Stimulated activated CD4-positive, alpha-beta T cell treated with anti-CD3 and anti-CD28 coated beads, TNF-alpha, amount 100 ng/mL, for 1 hour (primary cell): ENCODE measurements at places on chromosomes 2 and 18.

- no peak for DNase-seq
These were observed 526 bp downstream of the PRKRA start for GRCh38 chr2:178450524-178450773.

- no peak for DNase-seq
These were observed 14.5 kb downstream of the DNAJC27 start for GRCh38 chr2:24957221-24957620.

- DNase-seq, result no peak
These were observed 15.4 kb upstream of the RMC1 start for GRCh38 chr18:23487738-23488570.

DNA sequence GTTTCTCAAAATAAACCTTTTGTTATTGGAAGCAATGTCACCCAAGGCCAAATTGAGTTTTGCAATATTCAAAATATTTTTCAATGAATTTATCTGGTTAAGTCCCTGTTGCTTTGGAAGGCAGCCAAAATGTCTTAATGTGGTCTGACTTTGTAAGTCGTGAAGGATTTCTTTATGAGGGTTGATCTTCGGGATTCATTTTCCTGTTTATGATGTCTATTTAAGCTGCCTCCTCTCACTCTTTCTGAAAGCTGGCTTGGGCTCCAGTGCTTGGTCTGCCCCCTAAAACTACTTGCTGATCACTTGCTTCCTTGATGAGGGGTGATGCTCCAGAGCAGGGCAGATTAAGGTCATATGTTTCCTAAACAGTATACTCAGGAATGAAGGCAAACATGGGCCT, 141.1 kb downstream of the ANTXR1 start:
- no peak for DNase-seq

DNA sequence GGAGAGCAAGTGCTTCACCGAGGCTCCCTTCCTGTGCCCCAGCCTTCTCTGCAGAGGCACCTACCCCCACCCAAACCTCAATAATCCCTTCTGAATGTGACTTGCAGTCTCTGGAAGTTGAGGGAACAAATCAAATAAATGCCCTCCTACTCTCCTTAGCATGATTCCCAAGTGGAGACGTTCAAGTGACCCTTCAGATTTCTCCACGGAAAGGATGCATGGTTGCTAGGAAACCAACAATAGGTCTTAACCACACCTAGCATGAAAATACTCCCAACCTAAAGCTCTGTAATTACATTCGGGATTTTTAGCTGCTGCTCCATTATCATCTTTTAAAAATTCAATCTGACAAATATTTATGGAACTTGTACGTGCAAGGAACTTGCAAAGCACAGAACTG, 50.2 kb upstream of the CABLES1 start:
- no peak for DNase-seq

GRCh38 chr2:192064459-192064858, 130.3 kb downstream of the TMEFF2 start:
- DNase-seq, result no peak

DNA sequence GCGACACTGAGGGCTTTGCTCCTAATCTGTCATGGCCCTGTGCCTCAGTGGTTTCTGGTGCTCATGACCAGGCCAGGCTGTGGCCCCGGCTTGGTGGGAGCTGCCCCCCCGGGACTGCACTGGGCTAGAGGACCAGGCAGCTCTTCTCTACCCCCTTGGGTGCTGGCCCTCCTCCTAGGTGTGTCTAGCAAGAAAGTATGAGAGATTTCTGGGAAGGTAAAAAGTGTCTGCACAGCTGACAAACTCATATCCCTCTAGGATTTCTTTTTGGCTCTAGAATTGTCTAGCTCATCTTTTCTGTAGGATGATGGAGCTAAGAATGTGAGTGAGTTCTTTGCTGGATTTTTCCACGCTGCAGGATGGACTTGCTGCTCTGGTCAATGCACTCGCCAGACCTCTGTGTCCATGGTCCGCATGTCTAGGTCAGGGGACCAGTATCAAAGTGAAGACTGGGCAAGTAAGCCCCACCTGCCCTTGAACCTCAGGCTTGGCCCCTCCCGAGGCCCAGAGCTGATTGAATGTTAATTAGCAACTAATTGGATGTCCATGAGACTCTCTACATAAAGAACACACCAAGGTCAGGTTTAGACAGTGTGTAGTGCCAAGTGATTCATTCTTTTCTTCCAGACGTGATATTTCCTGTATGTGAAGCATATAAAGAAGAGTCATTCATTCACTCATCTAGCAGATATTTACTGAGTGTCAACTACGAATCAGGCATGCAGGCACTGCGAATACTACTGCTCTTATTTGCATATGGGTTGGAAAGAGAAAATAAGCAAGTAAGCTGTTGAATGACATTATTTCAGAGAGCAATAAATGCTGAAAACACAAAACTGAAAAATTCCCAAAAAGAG, 15.6 kb upstream of the PSD4 start:
- DNase-seq, result no peak

GRCh38 chr2:3683748-3684454, 19.5 kb upstream of the DCDC2C start:
- no peak for DNase-seq

- no peak for DNase-seq
These were observed 150.7 kb downstream of the COL4A4 start for GRCh38 chr2:227013330-227013729.

GRCh38 chr2:239736358-239737143, 288.6 kb downstream of the NDUFA10 start:
- no peak for DNase-seq

- DNase-seq, result no peak
These were observed 62.7 kb downstream of the ASAP2 start for GRCh38 chr2:9269295-9269694.

GRCh38 chr2:18612133-18612532, 22.8 kb upstream of the NT5C1B start:
- DNase-seq, result no peak

DNA sequence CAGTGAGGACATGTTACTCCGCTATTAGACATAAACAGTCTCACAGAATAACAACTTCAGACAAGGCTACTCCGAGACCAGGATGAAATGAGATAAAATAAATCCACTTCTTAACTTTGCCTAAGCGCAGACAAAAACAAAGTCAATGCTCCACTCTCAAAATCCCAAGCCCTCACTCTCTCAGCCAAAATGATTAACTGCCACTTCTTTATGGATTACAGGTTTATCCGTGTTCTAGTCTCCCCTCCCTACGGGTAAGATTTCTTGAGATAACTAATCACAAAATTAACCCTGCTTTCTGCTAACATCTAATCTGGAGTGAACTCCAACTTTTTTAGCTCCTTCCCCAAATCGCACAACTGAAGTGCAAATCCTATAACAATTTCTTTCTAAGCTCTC, 1.1 kb upstream of the CRYGC start:
- DNase-seq, result no peak

DNA sequence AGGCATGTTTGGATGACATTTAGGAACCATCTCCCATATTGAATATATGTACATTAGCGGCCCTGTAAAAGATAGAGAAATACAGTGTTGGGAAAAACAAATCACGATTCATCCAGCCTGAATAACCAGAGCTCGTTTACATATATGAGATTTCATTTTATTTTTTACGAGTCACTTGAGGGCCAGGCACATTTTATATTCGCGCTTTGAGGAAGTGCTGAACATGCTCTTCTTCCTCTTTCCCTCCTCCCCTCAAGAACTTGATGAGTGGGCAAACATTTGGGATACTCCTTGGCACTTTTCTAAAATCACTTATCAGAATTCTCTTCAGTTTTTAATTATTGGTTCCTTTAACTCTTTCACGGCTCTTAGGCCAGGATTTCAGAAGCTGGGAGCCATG, 268.0 kb upstream of the TANK start:
- no peak for DNase-seq

GRCh38 chr18:59629894-59630293, 67.3 kb downstream of the CCBE1 start:
- DNase-seq, result no peak

- DNase-seq, result no peak
These were observed 83.0 kb upstream of the TAF1B start for GRCh38 chr2:9760069-9760901.

DNA sequence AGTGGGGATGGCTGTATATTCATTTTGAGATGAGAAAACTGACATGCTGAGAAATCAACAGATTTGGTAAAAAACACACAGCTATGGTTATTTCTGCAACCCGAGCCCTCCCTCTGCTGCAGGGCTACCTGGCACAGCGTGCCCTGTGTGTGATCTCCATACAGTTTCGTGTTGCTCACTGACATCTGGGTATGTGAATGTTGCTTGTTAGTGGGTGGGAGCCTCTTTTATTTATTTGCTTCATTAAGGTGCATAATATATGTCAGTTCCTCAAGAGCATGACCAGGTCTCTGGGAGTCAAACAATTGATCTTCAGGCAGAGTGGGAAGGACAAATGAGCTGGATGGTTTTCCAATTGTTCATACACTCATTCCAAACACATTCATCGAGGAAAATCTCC, 139.1 kb upstream of the FHL2 start:
- no peak for DNase-seq

DNA sequence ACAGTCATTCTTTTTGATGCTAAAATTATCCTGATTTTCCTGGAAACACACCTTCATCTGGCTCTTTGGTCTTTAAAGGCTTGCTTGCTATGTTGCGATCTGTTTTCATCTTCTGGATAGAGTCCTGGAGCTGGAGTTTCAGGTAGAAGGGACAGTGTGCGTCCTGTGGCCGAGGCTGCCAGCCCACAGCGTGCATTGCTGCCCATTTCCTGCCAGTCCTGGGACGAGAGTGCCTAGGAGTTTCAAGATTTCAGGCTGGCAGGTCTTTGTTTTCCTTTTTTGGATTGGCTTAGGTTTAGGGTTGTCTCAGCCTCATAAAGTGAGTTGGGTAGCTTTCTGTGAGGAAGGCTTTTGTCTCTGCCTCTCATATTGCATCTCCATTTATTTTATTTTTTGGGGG, 14.5 kb downstream of the DGKD start:
- no peak for DNase-seq

DNA sequence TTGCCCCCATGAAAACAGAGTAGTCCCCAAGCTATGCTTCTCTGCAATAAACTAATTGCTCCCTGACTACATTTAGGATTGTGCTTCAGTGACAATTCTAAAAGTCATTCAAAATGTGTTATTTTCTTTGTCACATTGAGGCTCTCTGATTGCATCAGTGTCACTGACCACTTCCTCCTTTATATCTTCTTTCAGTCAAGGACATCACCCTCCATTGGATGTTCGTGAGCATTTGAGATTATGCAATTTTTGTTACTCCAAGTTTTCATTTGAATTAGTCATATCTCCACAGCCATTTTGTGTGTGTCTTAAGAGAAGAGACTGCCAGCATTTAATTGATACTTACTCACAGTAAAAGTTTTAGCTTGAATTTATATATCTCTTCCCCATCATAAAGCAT, 780.8 kb upstream of the GCFC2 start:
- no peak for DNase-seq

GRCh38 chr2:239870276-239870675, 154.9 kb downstream of the NDUFA10 start:
- DNase-seq, result no peak

GRCh38 chr2:127044165-127044718, 62.7 kb downstream of the BIN1 start:
- DNase-seq, result no peak

DNA sequence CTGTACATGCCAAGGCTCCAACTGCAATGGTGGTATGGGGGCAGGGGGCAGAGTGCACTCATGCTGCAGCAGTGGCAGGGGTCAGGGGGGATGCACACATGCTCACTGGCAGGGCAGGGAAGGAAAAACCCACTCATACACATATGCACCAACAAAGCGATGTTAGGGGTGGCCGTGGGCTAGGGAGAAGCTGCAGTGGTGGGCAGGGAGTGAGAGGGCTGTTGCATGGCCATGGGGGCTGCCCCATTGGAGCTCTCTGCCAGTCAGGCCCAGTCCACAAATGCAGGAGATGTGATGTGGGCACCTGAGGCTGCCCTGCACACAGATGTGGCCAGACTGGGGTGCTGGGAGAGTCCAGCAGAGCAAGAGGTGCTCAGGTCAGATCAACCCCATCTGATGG, 238.1 kb upstream of the NXPH2 start:
- DNase-seq, result no peak

DNA sequence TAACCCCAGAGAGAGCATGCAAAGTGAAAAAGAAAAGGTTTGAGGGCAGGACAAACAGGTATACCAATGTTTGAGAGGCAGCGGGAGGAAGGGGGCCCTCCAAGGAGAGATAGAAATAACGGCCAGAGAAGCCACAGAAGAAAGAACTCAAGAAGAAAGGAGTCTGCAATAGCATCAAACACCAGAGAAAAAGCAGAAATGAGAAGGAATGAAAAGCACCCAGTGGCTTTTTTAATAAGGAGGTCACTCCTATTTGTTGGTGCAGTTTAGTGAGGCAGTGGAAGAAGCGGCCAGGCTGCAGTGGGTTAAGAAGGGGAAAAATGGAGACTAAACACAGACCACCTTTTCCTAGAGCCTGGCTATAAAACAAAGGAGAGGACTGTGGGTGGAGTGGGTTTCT, 177.2 kb downstream of the THADA start:
- DNase-seq, result no peak

DNA sequence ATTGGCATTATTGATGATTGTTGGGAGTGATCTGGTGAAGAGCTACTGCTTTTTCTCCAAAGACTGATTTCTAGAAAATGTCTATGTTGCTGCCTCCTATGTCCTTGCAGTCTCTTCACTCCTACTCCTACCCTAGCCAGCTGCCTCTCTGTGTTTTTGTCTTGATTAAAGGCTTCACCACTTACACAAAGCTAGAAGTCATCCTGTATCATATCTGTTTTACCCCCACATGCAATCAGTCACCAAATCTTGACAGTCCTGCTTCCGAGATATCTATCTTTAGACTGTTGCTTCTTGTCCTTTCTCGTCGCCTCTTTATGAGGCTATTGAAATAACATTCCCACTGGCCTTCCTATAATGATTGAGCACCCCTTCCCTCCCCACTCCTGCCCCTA, 84.5 kb upstream of the ITGA4 start:
- no peak for DNase-seq

GRCh38 chr2:28349546-28350165, 43.0 kb upstream of the FOSL2 start:
- no peak for DNase-seq

- no peak for DNase-seq
These were observed 151.3 kb downstream of the KCTD1 start for GRCh38 chr18:26397019-26397418.

GRCh38 chr2:67854798-67855197, 208.0 kb downstream of the C1D start:
- DNase-seq, result no peak

DNA sequence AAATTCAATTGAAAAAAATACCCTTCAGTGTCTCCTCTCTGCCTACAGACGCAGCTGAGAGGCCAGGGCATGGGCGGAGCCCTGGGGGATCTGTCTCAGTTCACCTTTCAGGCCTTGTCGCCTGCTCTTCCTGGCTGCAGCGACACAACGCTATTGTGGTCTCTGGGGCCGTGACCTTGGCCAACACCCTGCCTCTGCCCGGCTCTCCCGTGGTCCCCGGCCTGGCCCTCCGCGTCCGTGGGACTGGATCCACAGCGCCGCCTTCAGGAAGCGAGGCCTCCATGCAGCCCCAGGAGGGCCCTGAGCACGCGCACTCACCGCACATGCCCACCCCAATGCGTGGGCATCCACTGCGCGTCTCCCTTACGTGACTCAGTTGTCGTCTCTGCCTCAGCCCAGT, 81.1 kb downstream of the MRPS9 start:
- DNase-seq, result no peak
